ACHN (cell line): ENCODE measurements at places on chromosomes 7 and 10.

DNA sequence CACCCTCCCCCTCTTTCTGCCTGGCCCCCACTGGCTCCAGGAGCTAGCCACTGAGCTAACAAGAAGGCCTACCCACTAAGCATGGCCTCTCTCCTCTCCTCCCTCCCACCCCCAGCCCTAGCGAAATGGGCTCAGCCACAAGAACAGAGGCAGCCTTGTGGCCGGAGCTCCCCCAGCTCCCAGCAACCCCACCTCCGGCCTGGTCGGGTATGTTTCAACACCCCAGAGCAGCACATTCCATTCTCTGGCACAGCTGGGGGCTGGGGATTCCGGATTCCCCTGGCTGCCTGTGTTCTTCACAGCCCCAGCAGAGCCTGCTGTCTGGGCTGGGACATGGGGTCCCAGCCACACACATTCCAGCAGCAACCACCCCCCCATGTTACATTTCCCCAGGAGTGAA, 9.0 kb downstream of the SFRP5 start:
- no peak for DNase-seq

GRCh38 chr7:7686811-7687508, 31.4 kb downstream of the RPA3 start:
- DNase-seq: no peak

- no peak for DNase-seq
These were observed 83.5 kb downstream of the KLF6 start for GRCh38 chr10:3701491-3701890.

DNA sequence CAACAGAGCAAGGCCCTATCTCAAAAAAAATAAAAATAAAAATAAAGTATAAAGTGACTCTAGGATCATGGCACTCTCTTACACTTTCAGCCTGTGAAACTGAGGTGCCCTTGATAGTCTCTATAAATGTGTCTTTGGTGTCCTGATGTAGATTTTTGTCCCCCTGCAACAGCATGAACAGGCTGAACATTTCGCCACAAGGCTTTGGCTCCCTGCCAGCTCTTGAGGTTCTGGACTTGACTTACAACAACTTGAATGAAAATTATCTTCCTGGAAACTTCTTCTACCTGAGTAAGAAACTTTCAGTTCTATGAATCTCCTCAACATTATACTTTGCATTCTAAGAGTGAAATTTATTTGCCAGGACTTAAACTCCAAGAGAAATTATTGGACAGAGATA, 48.1 kb upstream of the BMS1 start:
- no peak for DNase-seq

DNA sequence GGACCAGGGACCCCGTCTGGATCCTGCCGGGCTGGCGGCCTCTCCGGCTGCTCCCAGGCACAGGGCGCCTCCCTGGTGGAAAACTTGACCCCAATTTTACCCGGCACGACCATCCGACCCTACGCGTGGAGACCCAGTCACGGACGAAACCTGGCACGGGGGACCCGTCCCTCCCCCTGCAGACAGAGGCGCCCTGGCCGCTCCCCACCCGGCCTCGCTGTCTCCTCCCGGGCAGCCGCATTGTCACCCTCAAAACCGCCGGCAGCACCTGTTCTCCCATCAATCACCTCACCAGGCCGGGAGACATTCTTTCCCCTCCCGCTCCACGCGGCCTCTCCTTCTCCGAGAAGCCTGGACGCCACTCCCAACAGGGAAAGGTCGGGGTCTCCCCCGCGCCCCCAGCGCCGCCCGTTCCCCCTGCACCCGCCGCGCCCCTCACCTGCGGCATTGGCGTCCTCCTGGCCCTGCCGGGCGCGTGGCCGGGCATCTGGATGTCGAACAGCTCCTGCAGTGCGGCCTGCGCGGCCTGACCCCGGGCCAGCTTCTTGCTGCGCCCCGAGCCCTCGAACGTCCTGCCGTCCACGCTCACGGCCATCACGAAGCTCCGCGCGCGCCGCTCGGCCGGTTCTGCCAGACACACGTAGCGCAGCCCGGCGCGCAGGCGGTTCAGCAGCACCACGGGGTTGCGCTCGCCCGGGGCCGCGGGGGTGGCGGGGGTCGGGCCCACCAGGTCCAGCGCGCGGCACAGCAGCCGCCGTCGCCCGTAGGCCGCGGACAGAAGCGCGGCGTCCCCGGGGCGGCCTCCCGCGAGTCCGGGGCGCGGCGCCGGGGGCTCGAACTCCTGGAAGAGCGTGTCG, 306.6 kb downstream of the WDR37 start:
- DNase-seq: no peak

- DNase-seq: no peak
These were observed 491.0 kb downstream of the PTPRN2 start for GRCh38 chr7:158096582-158096981.

DNA sequence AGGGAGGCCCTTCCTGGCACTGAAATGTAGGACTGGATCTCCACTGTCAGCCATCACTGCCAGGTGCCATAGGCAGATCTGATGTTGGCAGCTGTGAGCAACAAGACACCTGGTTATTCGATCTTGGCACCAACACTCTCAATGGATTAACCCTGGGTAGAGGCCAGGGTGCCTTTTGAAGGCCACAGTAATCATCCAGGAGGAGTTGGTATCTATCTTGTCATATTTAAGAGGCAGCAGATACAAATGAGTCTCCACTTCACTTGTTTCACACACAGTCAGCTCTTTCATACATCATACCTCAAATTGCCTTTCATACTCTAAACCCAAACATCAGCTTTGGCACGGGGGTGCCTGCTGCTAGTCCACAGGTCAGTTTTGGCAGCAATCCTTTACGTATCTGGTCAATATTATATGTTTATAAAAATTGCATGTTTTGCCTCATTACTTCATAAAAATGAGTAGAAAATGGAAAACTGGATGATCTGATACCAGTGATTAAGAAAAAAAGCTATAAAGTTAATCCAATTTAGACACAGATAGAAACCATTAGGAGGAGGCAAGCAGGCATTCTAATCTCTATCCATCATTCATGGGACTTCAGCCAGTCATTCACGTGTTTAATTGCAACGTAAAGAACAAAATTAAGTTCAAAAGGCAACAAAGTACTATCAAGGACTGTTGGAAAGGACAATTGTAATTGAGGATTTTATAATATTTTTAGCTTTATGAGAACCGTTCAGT, 12.7 kb upstream of the CACUL1 start:
- DNase-seq: no peak

DNA sequence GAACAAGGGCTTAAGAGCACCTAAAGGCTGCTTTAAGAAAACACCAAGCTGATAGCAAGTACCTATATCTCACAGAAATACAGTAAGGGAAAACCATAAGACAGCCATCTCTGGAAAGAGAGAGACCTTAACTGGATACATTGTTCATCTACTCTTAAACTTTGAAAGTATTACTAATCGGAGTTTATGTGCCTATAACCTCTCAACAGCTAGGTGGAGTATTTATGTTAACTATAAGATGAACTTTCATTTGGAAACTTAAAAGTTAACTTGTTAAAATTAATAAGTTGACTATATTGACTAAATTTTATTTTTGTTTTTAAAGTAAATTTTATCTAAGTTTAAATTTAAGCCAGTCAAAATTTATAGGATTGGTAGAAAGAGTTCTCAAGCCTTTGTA, 90.6 kb downstream of the USP6NL start:
- no peak for DNase-seq

DNA sequence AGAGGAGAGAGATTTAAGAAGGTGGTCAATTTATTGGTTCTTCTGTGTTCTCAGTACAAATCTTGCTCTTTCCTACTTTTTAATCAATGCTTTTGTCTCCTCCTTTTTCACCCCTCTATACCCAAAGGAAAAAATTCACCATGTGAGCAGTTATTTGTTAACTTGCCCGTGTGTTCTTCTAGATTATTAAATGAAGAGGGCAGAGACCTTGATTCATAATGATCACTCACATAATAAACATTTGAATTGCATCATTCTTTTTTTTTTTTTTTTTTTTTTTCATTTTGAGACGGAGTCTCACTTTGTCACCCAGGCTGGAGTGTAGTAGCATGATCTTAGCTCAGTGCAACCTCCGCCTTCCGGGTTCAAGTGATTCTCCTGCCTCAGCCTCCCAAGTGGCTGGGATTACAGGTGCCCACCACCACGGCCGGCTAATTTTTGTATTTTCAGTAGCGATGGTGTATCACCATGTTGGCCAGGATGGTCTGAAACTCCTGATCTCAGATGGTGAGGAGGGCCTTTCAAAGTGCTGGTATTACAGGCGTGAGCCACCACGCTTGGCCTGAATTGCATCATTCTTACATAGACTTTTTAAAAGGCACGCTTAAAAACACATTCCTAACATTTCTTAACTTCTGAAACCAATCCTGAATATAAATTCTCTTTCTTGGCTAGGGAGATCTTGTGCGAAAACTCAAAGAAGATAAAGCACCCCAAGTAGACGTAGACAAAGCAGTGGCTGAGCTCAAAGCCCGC, 3.6 kb downstream of the GARS1 start:
- no peak for DNase-seq

- no peak for DNase-seq
These were observed 31.8 kb upstream of the PRSS1 start for GRCh38 chr7:142717453-142717852.

- DNase-seq: no peak
These were observed 44.9 kb downstream of the HYCC1 start for GRCh38 chr7:22969010-22969431.
